NCI-H510A (cell line): ENCODE measurements at places on chromosomes 16 and 17.

DNA sequence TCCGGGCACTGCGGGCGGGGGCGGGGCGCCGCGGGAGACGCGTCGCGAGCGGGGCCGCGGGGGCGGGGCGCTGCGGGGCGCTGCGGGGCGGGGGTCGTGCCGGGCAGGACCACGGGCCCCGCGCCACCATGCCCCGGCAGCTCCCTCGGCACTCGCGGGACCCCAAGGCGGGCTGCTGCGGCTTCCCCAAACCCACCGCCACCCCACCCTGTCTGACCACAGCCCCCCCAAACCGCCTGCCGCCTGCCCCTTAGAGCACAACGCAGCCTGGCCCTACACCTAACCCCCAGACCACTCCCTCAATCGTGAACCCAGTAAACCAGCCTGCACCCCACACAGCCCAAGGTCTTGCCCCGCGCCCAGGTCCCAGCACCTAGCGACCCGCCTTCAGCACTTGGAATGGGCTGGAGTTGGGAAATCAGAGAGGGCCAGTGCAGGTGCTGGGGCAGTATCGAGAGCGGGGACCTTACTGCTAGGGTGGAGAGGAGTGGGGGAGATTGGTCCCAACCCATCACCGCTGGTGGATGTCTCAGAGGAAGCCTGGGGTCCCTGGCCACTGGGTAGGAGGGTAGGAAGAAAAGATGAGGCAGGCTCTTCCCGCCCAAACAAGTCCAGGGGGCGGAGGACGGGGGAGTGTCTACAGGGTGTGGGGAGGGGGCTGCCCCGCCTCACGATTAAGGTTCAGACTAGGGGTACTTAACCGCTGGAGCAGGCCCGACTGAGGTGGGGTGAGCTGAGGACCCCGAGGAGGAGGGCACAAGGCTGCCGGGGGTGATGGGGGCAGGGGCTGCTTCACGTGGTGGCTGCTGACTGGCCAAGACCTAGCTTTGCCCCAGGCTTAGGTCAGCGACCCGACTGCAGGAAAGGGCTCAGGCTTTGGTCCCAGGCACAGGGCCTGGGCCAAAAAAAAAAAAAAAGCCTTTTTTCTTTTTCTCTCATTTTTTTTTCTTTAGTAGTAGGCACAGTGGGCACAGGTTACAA is 539 bp upstream of the VAMP2 start:
- DNase-seq, result no peak

GRCh38 chr16:6977916-6978315 is 354.7 kb upstream of the RBFOX1 start:
- no peak for DNase-seq

- DNase-seq, result no peak
Measured at GRCh38 chr16:336269-336668, 16.3 kb downstream of the AXIN1 start.

DNA sequence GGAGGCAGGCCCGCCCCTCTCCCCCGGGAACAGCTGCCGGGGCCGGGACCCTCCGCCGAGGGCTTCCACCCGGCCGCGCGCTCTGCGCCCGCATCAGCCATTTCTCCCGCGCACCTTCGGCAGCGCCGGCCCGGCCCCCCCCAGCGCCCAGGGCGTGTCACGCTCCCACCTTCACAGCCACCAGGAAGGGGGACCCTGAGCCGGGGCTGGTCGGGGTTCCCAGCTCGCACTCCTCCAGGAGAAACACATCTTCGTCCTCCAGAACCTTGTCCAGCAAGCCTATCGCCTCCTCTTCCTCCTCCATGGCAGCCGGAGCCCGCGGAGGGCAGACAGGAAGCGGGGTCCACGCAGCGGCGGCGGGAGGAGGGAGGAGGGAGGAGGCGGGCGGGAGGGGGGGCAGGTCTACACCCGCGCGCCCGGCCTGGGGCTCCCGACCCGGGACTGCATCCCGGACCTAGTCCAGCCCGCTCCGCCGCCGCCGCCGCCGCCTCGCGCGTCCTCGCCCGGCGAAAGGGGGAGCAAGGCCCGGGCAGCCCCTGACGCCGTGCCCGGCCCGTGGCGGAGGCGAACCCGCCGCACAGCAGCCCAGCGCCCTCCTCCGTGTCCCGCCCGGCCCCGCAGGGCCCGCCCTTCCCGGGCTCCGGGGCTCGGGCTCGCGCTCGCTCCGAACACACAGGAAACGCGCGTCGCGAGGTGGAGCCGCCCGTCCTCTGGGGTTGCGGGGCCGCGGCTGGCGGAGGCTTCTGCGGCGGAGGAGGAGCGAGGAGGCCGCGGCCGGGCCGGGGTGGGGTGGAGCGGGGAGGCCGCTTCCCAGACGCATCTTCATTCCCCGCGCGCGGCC is 70.8 kb downstream of the ABR start:
- no peak for DNase-seq

- DNase-seq, result no peak
Measured at GRCh38 chr16:48559462-48560211, 50.3 kb downstream of the N4BP1 start.

- no peak for DNase-seq
Measured at GRCh38 chr17:58324056-58324408, 4.6 kb downstream of the TSPOAP1 start.

DNA sequence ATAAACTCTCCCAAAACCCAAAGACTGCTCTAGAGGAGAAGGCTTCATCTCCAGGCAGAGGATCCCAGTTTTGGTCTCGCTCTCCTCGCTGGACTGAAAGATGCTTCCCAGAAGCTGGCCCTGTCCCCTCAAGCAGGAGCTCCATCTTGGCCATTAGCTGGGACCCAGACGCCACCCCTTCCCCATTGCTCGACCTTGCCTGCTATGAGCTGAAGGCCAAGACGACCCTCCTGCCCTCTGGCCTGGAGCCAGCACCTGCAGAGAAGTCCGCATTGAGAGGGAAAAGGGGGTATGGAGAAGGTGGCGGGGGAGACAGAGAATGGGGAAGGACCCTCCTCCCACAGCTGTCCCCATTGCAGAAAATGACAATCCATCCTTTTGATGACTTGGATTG is 3.6 kb upstream of the RCVRN start:
- no peak for DNase-seq

- no peak for DNase-seq
Measured at GRCh38 chr17:62700964-62701705, 73.7 kb downstream of the MRC2 start.

- no peak for DNase-seq
Measured at GRCh38 chr17:5118219-5118618, 2.4 kb downstream of the USP6 start.

DNA sequence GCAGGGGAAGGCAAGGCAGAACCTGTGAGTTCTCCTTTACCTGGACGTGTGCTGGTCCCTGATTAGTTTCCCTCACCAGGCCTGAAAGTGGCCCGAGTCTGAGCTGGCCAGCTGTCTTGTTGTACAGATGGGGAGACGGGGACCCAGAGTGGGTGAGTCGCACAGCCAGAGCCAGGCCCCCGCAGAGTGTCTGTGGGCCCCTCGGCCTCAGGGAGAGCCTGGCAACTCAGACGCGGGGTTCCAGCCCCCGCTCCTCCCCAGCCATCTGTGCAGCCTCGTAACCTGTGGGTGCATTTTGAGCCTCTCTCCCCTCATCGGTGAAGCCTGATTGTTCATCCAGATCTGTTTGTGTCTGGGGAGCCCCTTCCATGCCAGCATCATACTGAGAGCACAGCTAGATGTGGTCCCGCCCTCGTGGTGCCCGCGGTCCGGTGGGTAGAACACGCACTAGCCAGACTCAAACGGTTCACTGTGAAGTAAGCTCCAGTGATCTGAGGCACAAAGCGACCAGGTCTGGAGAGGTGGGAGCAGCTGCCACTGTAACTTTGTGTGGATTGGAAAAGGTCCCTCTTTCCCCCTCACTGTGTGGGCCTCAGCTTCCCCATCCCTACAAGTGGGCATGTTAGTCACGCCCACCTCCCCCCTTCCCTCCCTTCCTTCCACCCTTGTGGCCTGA is 6.0 kb upstream of the NDRG4 start:
- no peak for DNase-seq
